ENCODE measurements at places on chromosomes 3 and 15. TPM values are rescaled to one million over a fixed set of nuclear protein-coding genes. Genes with fewer than 3 reads are reported as not detected.

The MED12L gene
- not detected for polyA plus RNA-seq

GRCh38 chr3:177210744-177211502 is 13.6 kb upstream of the TBL1XR1 start:
- no peak for DNase-seq

The ST8SIA2 gene
- 14.0 TPM for polyA plus RNA-seq

The UBE2E2 gene
- 30.0 TPM for polyA plus RNA-seq

DNA sequence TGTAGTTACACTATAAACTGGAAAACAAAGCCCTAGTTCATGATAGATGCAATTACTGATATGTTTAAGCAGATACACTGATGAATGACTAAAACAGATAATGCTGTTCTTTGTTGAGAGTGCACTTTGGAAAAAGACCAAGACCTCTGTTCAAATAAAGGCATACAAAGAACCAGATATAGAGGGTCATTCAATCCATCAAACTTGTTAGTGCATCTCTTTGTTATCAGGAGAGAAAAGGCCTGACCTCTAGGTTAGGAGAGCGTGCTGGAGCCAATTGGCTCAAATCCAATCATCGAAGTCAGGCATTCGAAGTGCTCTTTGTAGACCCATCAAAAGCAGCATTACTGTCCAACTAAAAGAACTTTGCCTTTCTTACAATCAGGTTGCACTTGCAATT is 124.2 kb downstream of the TFG start:
- no peak for DNase-seq

DNA sequence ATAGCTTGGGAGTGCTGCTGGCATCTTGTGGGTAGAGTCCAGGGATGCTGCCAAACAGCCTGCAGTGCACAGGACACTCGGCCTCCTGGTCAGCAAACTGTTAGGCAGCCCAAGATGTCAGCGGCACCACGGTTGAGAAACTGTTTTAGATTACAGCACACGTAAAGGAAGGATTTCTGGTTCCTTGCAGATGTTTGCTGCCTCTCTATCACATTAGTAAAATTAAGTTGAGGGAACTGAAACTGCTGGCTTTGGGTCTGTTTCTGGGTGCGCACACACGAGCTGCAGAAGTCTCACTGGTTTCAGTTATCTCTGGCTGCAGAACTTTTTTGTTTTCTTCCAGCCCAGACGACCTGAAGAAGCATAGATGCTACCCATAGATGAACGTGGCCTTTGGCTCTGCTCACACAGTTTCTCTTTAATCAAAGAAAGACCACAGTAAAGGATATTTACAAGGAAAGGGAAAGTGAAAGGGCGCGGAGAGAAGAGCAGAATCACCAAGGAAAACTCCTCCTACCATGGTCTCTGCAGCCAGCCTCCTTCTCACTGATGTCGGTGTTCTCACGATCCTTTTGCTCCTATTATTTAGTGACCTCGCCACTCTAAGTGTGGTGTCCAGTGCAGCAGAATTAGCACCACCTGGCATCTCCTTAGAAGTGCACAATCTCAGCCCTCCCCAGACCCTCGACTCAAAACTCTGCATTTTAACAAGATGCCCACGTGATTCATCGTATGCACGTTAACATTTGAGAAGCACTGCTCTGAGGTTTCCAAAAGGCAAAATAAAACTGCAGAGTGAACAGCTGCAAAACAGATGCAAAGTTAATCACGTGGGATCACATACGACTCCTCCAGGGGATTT is 50.6 kb upstream of the AKAP13 start:
- peak; percentile 75 for DNase-seq

The SEMA3F gene
- polyA plus RNA-seq: 6.4 TPM

The PLA2G4D gene
- 0.10 TPM for polyA plus RNA-seq

DNA sequence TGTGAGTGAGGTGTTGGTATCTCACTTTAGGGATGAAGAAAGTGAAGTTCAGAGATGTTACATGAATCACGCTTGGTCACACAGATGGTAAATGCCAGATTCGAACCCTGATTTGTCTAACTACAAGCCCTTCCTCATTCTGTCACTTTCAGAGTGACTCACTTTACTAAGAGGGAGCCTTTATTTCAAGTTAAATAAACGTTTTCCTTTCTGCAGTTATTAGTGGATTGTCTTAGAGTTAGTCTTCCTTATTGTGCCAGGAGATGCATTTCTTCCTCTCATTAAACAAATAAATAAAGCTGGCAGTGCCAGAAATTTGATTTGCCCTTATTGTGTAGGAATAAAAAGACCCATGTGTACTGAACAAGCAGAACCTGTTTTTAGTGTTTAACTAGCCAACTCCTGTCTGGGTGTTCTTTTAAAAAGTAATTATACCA is 162.5 kb downstream of the AKAP13 start:
- DNase-seq: no peak

The CCR2 gene
- 0.48 TPM for polyA plus RNA-seq

- no peak for DNase-seq
Observed at GRCh38 chr3:193387596-193387995, 9.0 kb upstream of the ATP13A5 start.

- DNase-seq: no peak
Observed at GRCh38 chr3:136055491-136055890, 90.0 kb downstream of the PPP2R3A start.

- DNase-seq: no peak
Observed at GRCh38 chr3:129746629-129747028, 140.2 kb upstream of the PLXND1 start.

- no peak for DNase-seq
Observed at GRCh38 chr3:79418855-79419621, 348.8 kb downstream of the ROBO1 start.

GRCh38 chr3:23071758-23072157 is 131.4 kb upstream of the UBE2E2 start:
- DNase-seq: no peak

DNA sequence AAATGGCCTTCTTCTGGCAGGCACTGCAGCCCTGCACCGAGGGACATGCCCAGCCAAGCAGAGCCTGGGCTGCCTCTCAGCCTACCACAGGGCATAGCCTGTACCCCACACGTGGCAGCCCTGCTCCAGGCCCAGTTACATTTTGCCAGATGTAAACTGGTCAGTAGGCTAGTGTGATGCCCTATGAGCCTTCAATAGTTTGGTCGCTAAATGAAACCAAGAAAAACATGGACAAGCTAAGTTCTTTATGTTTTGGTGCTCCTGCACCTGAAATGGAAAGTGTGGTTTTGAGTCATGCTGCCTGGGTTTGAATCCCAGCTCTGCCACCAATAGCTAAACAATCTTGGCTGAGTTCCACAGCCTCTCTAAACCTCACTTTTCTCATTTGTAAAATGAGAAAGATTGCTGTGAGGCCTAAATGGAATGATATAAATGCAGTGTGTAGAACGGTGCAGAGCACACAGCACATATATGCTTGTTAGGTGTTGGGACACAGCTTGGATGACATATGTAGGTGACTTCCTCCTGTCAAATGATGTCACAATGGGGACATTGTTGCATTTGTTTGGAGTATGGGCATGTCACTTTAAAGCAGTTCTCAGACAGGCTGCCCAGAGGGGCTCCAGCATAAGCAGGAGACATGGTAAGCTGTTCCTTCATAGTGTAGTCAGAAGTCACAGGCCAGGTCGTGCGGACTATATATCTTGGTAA is 57.4 kb downstream of the ZBTB38 start:
- DNase-seq: no peak

- DNase-seq: no peak
Observed at GRCh38 chr15:81427176-81427575, 53.2 kb upstream of the TMC3 start.

DNA sequence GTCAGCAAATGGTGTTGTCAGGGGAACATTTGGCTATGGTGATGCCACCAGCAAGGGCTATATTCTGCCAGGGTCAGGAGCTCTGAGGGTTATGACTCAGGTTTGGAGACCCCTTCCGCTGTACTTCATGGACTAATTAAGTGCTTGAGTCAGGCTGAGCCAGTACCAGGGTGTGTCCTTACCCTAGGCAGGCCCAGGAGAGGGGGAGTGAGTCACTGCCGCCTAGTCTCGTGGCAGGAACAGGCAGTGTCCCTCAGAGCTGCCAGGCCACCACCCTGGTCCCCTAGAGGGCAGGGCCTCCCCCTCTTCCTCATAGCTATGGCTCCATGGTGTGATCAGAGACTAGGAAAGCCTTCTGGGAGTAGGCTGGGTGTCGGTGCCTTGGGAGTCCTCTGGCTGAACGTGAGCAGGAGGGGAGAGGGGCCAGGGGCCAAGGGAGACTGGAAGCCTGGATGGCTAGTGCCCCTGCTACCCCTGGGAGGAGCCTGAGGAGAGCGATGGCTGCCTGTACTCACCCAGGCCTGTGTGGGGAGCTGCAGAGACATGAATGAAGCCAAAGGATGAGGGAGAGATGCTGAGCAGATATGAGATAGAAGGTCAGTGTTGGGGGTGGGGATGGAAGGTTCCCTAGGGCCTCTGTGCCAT is 10.6 kb downstream of the MAPKAPK3 start:
- DNase-seq: no peak

- DNase-seq: no peak
Observed at GRCh38 chr3:188124184-188124583, 29.8 kb upstream of the LPP start.

DNA sequence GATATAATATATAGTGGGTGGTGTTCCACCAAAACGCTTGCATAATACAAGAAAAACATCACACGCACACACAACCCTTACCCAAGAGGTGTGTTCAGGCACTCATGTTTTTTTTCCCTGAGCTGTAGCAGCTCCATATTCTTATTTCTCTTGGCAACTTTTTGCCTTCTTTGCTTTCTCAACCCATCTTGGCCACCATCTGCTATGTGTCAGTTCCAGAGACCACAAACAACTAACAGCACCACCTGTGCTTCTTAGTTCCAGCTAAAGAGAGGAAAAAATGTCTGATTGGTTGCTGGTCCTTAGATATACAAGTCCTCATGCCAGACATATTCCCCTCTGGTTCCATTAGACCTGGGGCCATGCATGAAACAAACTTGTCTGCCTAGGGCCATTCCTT is 11.9 kb downstream of the ACTC1 start:
- DNase-seq: no peak

DNA sequence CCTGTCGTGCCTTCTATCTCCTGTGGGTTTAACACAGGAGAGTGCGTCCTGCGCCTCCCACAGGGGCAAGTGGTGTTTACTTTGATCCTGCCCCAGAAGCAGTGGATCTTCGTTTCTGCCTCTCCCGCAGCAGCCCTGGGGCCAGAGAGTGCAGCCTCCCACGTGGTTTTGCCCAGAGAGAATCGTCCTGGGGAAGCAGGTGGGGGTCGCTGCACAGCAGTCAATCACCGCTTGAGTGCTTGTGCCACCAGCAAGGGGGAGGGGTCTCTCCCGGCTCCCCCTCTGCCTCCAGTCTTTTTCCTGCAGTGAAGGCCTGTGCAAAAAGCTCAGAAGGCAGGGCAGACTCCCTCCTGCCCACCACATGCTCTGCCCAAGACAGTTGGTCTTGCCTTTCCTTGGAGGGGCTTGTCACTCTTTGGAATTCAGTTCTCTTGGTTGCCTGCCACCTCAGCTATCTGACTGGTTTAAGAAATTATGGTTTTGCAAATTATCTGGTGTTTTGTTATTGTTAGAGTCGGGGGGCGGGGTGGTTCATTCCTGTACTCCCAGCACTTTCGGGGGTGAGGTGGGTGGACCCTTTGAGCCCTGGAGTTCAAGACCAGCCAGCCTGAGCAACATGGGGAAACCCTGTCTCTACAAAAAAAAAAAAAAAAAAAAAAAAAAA is 26.9 kb downstream of the STOML1 start:
- no peak for DNase-seq

The GOLGA6L4 gene
- polyA plus RNA-seq: 3.8 TPM

DNA sequence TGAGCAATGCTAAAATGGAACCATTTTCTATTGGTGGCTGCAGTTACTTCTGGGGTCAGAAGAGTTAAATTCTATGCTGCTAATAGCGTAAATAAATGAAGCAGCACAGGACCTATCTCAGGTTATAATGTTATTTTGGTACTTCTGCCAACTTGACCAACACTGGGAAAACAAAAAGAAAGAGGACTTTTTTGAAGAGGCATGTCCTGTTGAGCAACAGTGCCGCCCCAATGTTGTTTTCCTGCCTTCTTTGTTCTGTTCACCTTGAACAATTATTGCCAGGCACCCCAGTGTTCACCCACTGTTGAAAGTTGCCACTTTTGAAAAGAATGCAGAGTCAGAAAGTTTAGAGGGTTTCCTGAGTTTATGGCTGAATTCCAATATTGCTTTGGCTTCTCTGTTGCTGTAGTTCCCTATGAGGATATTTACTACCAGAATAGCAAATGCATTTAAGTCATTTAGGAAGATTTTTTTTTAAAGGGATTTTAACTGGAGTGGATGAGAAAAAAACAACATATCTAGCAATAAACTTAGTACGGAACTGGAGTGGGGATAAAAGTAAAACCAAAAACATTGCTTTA is 679.0 kb upstream of the DPPA4 start:
- peak; percentile 35 for DNase-seq

GRCh38 chr15:60914360-60914759 is 314.7 kb downstream of the RORA start:
- DNase-seq: no peak

The CAV3 gene
- polyA plus RNA-seq: 88.1 TPM

DNA sequence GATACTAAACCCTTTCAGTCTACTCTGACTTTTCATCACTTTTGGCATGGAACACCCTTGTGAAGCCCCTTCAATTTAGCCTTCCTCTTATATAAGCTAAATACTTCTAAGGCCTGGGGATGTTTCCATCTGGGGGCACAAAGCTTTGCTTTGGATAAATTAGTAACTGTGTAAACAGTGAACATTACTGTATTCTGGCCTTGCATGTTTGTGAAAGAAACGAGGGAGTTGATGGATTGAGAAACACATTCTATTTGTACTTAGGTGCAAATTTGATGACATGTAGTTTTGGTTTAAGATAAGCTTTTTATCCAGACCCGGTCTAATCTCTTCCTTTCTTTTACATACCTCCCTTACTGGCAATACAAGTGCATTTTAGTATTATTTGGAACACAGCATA is 19.7 kb downstream of the PSMD6 start:
- no peak for DNase-seq

DNA sequence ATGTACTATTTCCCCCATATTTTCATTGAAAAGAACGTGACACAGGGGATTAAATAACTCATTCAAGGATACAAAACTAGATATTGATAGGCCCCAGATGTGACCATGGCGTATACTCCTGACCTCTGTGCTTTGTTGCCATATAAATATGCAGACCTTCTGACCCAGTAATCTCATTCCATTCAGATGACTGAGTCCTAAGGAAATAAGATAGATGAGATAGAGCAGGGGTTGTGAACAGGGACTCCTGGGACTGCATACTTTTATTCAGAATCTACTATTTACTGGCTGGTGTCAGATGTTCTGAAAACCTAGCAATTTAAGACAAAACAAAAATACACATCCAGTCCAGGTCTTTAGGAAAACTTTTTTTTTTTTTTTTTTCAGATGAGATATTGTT is 139.2 kb upstream of the MANF start:
- DNase-seq: no peak

- DNase-seq: no peak
Observed at GRCh38 chr3:185488465-185488864, 10.4 kb downstream of the TMEM41A start.

GRCh38 chr3:104044002-104044401 is 1322.7 kb upstream of the ALCAM start:
- no peak for DNase-seq

The ASB14 gene
- 1.2 TPM for polyA plus RNA-seq

- DNase-seq: no peak
Observed at GRCh38 chr3:37660782-37661181, 200.9 kb upstream of the CTDSPL start.

- DNase-seq: no peak
Observed at GRCh38 chr3:71616571-71617021, 33.1 kb upstream of the FOXP1 start.
